A549 (cell line): ENCODE measurements at places on chromosomes 4 and X. TPM values are rescaled to one million over a fixed set of nuclear protein-coding genes. Genes with fewer than 3 reads are reported as not detected.

The SUPT20HL2 gene
- polyA plus RNA-seq, result not detected in 3 replicates

The CCDC110 gene
- 0.03 TPM in 1 of 3 replicates, not detected in the others for polyA plus RNA-seq

The MBNL3 gene
- polyA plus RNA-seq, result not detected in 3 replicates

The SLC26A1 gene
- polyA plus RNA-seq, result 0.30 to 0.61 TPM (median 0.50 TPM) in 3 replicates

The RAB40AL gene
- polyA plus RNA-seq, result 0.09 TPM in 2 of 3 replicates, not detected in the other

The ADH7 gene
- not detected in 3 replicates for polyA plus RNA-seq

The MAGEC1 gene
- polyA plus RNA-seq, result not detected in 3 replicates

The MUC7 gene
- polyA plus RNA-seq, result not detected in 3 replicates

The PLS3 gene
- 303 to 305 TPM (median 303 TPM) in 3 replicates for polyA plus RNA-seq

The GPM6B gene
- polyA plus RNA-seq, result 0.03 to 0.05 TPM in 2 of 3 replicates, not detected in the other

The SMARCA5 gene
- polyA plus RNA-seq, result 30.2 to 35.1 TPM (median 33.4 TPM) in 3 replicates

The SRPX gene
- polyA plus RNA-seq, result 2.7 to 4.4 TPM (median 3.8 TPM) in 3 replicates

The CT45A8 gene
- not detected in 3 replicates for polyA plus RNA-seq

The RPL10 gene
- polyA plus RNA-seq, result 4,594 to 4,829 TPM (median 4,804 TPM) in 3 replicates

The FGD1 gene
- polyA plus RNA-seq, result 5.1 to 5.8 TPM (median 5.6 TPM) in 3 replicates

The WDR44 gene
- 9.9 to 10.2 TPM (median 10.2 TPM) in 3 replicates for polyA plus RNA-seq

The HSD17B13 gene
- polyA plus RNA-seq, result 0.05 to 0.08 TPM in 2 of 3 replicates, not detected in the other

The ERAS gene
- polyA plus RNA-seq, result 0.06 to 0.07 TPM in 2 of 3 replicates, not detected in the other

The NXF2B gene
- not detected in 3 replicates for polyA plus RNA-seq

The SPOCK3 gene
- polyA plus RNA-seq, result 0.04 to 0.15 TPM (median 0.12 TPM) in 3 replicates

The SPIN2A gene
- polyA plus RNA-seq, result 0.21 to 0.34 TPM (median 0.28 TPM) in 3 replicates

The JAKMIP1 gene
- polyA plus RNA-seq, result not detected in 3 replicates

The TCEAL2 gene
- polyA plus RNA-seq, result not detected in 3 replicates

The DSPP gene
- not detected in 3 replicates for polyA plus RNA-seq

The PABPC1L2A gene
- not detected in 3 replicates for polyA plus RNA-seq

The TMEM47 gene
- polyA plus RNA-seq, result 0.42 to 0.74 TPM (median 0.56 TPM) in 3 replicates

The SGCB gene
- 19.9 to 22.6 TPM (median 20.9 TPM) in 3 replicates for polyA plus RNA-seq

The SLC9B2 gene
- 6.6 to 7.3 TPM (median 6.6 TPM) in 3 replicates for polyA plus RNA-seq

The S100P gene
- 11.4 to 20.9 TPM (median 16.0 TPM) in 3 replicates for polyA plus RNA-seq

The EREG gene
- 32.6 to 39.7 TPM (median 34.0 TPM) in 3 replicates for polyA plus RNA-seq

The RGN gene
- 0.28 TPM in 1 of 3 replicates, not detected in the others for polyA plus RNA-seq

The ZFYVE28 gene
- 1.5 to 2.1 TPM (median 1.6 TPM) in 3 replicates for polyA plus RNA-seq

The AFM gene
- not detected in 3 replicates for polyA plus RNA-seq

The CCNA2 gene
- 33.2 to 36.8 TPM (median 34.9 TPM) in 3 replicates for polyA plus RNA-seq

The TSC22D3 gene
- polyA plus RNA-seq, result 10.8 to 13.3 TPM (median 12.2 TPM) in 3 replicates

The TMPRSS11E gene
- not detected in 3 replicates for polyA plus RNA-seq

The RHOXF2 gene
- polyA plus RNA-seq, result not detected in 3 replicates

The GABRG1 gene
- not detected in 3 replicates for polyA plus RNA-seq

The MAGEA2 gene
- polyA plus RNA-seq, result 0.04 to 0.05 TPM in 2 of 3 replicates, not detected in the other

The PDCL2 gene
- not detected in 3 replicates for polyA plus RNA-seq

The TECRL gene
- not detected in 3 replicates for polyA plus RNA-seq

The NAP1L3 gene
- 0.15 to 0.40 TPM (median 0.16 TPM) in 3 replicates for polyA plus RNA-seq

The RAB33A gene
- 0.09 to 0.32 TPM (median 0.12 TPM) in 3 replicates for polyA plus RNA-seq

The SUPT20HL1 gene
- not detected in 3 replicates for polyA plus RNA-seq

The TENM3 gene
- 4.8 to 7.3 TPM (median 5.7 TPM) in 3 replicates for polyA plus RNA-seq

The CWH43 gene
- not detected in 3 replicates for polyA plus RNA-seq

The FDCSP gene
- not detected in 3 replicates for polyA plus RNA-seq

The TIGD4 gene
- polyA plus RNA-seq, result 0.30 to 0.38 TPM (median 0.33 TPM) in 3 replicates

The NEIL3 gene
- 22.1 to 25.8 TPM (median 23.4 TPM) in 3 replicates for polyA plus RNA-seq

The ATXN3L gene
- polyA plus RNA-seq, result not detected in 3 replicates

The ARL9 gene
- not detected in 3 replicates for polyA plus RNA-seq

The PNMA5 gene
- not detected in 3 replicates for polyA plus RNA-seq

The CFAP99 gene
- 0.08 to 0.14 TPM (median 0.09 TPM) in 3 replicates for polyA plus RNA-seq

The KCTD8 gene
- polyA plus RNA-seq, result not detected in 3 replicates

The SPANXD gene
- polyA plus RNA-seq, result 0.24 to 0.37 TPM in 2 of 3 replicates, not detected in the other

The MTM1 gene
- polyA plus RNA-seq, result 6.5 to 8.5 TPM (median 8.2 TPM) in 3 replicates

The MAGEB2 gene
- not detected in 3 replicates for polyA plus RNA-seq

The EDNRA gene
- polyA plus RNA-seq, result 0.09 to 0.17 TPM (median 0.16 TPM) in 3 replicates

The BTC gene
- polyA plus RNA-seq, result 1.5 to 1.8 TPM (median 1.6 TPM) in 3 replicates
